Suprapubic skin (tissue), 4 donors: ENCODE measurements at places on chromosomes 16 and 17. TPM values are rescaled to one million over a fixed set of nuclear protein-coding genes. Genes with fewer than 3 reads are reported as not detected.

DNA sequence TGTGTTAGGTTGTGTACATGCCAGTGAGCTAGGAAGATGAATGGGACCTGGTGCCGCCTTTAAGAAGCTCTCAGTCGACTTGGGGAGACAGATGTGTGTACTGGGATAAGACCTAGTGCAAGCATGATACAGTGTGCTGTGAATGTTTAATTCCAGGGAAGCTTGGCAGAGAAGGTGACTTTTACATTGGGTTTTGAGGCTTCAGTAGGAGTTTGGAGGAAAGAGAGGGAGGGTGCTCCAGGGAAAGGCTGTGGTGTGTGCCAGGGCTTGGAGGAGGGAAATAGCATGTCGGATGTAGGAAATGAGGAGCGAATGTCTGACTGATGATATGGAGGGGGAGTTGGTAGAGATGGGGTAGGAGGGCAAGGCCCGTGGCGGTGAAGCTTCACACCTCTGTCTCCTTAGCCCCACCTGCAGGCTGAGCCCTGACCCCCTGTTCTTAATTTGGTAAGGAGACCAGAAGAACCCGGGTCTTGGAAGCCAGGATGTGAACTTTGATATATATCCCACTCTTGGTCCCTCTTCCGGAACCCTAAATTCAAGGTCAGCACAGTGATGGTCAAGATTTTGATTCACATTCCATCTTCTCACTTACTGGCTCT lies 76.6 kb downstream of the PLCG2 start:
- H3K4me1 ChIP-seq: peaks cover 3% of the 10 kb centered on the region
- DNase-seq: no peak
- no peak overlapping the region for H3K27ac ChIP-seq
- H3K4me3 ChIP-seq: no peak overlapping the region
- H3K36me3 ChIP-seq: peaks cover 5% of the 10 kb centered on the region
- H3K27me3 ChIP-seq: no peaks in the 10 kb centered on the region

DNA sequence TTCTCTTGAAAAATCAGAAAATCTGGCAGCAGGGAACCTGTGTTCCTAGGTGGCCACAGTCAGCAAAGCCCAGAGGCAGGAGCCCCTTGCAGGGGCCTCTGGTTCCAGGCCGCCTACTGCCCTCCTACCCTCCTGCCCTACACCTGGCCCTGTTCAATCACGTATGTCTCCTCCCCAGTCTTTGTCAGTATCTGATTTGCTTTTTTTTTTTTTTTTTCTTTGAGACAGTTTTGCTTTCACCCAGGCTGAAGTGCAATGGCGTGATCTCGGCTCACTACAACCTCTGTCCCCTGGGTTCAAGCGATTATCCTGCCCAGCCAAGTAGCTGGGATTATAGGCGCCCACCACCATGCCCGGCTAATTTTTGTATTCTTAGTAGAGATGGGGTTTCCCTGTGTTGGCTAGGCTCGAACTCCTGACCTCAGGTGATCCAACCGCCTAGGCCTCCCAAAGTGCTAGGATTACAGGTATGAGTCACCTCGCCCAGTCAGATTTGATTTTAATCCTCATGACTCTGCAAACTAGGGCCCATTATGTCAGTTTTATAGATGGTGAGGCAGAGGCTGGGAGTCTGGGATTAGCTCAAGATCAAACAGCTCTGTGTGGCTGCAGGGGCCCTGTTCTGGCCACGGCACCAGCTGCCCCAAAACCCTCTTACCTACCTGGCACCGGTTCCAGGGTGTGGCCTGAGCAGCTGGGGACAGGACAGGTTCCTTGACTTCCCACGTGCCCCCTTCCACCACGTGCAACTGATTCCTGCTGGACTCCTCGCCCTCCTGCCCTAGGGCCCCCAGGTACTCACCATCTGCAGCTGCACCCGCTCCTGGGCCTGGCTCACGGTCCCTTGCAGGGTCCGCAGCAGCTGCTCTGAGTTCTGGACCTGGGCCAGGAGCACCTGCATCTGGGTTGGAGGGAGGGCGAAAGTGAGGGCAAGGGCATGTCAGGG lies 14.7 kb downstream of the RABEP2 start:
- H3K36me3 ChIP-seq: peaks cover 74% of the 10 kb centered on the region
- no peak for DNase-seq
- no peak overlapping the region for H3K4me3 ChIP-seq
- no peaks in the 10 kb centered on the region for H3K27me3 ChIP-seq
- H3K4me1 ChIP-seq: no peaks in the 10 kb centered on the region

GRCh38 chr17:64051153-64051552 lies 30.7 kb upstream of the ICAM2 start:
- H3K4me1 ChIP-seq: no peaks in the 10 kb centered on the region
- no peak overlapping the region for H3K27ac ChIP-seq
- DNase-seq: no peak
- H3K36me3 ChIP-seq: peaks cover 98% of the 10 kb centered on the region

DNA sequence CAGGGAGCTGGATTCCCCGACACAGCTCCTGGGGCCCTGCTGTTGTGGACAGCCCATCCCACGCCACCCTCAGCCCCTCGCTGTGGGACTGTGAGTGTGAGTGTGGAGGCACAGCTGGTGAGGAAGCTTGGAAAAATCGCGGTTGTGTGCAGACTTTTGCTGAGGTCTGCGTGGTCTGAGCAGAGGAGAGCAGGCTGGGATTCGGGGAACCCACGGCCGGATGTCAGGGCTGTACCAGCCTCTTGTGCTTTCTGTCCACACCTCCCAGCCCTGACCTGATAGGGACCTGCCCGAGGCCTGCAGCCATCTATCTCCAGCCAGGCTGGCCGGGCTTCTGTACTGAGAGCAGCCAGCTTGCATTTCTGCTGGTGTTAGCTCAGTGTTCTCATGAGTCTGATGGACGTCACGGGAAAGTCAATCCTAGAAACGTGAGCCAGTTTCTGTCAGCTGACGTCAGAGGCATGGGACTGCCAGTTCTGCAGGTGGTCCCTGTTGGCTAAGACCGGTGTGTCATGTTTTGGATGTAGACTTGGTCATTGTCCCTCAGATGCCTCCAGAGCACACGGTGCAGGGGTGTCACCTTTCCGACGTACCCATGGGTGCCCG lies 72.8 kb upstream of the ZNF750 start:
- no peak for DNase-seq
- H3K4me3 ChIP-seq: no peak overlapping the region
- H3K36me3 ChIP-seq: peaks cover 15% of the 10 kb centered on the region

GRCh38 chr16:67229906-67230808 lies 3.2 kb downstream of the TMEM208 start:
- DNase-seq: no peak
- H3K36me3 ChIP-seq: peaks cover 61% of the 10 kb centered on the region
- no peak overlapping the region for H3K27ac ChIP-seq
- no peaks in the 10 kb centered on the region for H3K27me3 ChIP-seq

DNA sequence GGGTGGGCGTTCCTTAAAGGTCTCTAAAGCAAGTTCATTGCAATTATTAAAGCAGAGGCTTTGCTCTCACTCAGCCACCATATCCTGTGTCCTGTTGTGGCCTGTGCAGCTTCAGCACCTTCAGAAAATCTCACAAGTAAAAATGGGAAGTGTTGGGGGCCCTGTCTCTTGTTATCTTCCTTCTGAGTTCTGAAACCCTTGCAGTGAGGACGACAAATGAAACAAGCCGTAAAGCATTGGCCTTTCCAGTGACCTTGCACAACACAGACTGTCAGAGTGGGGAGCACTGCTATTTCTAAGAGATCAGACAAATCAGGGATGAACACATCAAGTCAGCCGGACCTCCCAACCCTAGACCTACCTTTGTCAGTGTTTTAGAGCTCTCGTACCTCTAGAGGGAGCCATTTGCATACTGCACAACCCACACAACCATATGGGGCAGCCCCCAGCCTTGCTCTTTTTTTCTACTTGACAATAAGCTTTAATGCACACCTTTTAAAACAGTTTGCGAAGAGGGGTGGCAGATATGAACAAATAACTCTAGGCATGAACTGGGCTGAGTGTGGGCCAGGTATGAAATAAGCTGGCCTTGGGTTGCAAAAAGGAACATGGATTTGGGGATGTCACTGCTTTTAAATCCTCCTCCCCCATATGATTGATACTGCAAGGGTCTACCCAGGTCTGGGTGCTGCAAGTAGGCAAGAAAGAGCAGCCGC lies 89.8 kb downstream of the KATNIP start:
- H3K4me3 ChIP-seq: no peak overlapping the region
- DNase-seq: no peak
- peak overlapping the region; percentile 63 for H3K27ac ChIP-seq
- H3K4me1 ChIP-seq: peaks cover 22% of the 10 kb centered on the region
- H3K36me3 ChIP-seq: peaks cover 3% of the 10 kb centered on the region

BCL6B gene
- total RNA-seq: 1.8 TPM

KRTAP4-1 gene
- 51.7 TPM for total RNA-seq

MAP3K14 gene
- total RNA-seq: 14.4 TPM
